ENCODE measurements at places on chromosomes 16 and 17. TPM values are rescaled to one million over a fixed set of nuclear protein-coding genes. Genes with fewer than 3 reads are reported as not detected.

GRCh38 chr17:49523706-49524472 lies 28.8 kb downstream of the NGFR start:
- H3K27me3 ChIP-seq = peaks cover 30% of the 10 kb centered on the region
- H3K4me3 ChIP-seq = no peak overlapping the region
- H3K4me1 ChIP-seq = peaks cover 2% of the 10 kb centered on the region
- peak; percentile 79 for DNase-seq
- no peak overlapping the region for H3K27ac ChIP-seq
- H3K36me3 ChIP-seq = no peaks in the 10 kb centered on the region

GRCh38 chr17:19313746-19314651 lies 48.5 kb downstream of the B9D1 start:
- H3K27me3 ChIP-seq = no peaks in the 10 kb centered on the region
- no peak overlapping the region for H3K4me3 ChIP-seq
- DNase-seq = peak; percentile 19
- no peak overlapping the region for H3K27ac ChIP-seq
- peaks cover 20% of the 10 kb centered on the region for H3K36me3 ChIP-seq

DNA sequence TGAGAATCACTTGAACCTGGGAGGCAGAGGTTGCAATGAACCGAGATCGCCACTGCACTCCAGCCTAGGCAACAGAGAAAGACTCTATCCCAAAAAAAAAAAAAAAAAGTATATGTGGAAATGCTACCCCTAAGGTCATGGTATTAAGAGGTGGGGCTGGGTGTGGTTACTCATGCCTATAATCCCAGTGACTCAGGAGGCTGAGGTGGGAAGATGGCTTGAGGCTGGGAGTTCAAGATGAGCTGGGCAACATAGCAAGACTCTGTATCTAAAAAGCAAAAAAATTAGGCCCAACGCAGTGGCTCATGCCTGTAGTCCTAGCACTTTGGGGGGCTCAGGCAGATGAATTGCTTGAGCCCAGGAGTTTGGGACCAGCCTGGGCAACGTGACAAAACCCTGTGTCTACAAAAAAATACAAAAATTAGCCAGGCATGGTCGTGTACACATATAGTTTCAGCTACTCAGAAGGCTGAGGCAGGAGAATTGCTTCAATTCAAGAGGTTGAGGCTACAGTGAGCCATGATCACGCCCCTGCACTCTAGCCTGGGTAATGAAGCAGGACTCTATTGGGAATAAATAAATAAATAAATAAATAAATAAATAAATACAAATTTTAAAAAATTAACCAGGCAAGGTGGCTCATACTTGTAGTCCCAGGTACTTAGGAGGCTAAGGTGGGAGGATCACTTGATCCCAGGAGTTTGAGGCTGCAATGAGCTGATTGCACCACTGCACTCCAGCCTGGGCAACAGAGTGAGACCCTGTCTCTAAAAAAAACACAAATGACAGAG lies 32.3 kb upstream of the NUFIP2 start:
- no peak for DNase-seq
- no peak overlapping the region for H3K27ac ChIP-seq
- H3K36me3 ChIP-seq = no peaks in the 10 kb centered on the region
- no peaks in the 10 kb centered on the region for H3K4me1 ChIP-seq
- H3K27me3 ChIP-seq = peaks cover 6% of the 10 kb centered on the region
- no peak overlapping the region for H3K4me3 ChIP-seq

GRCh38 chr17:32596206-32596605 lies 109.4 kb downstream of the CDK5R1 start:
- no peak overlapping the region for H3K27ac ChIP-seq
- no peak overlapping the region for H3K4me3 ChIP-seq
- no peaks in the 10 kb centered on the region for H3K4me1 ChIP-seq
- DNase-seq = no peak
- no peaks in the 10 kb centered on the region for H3K27me3 ChIP-seq

GRCh38 chr17:50064253-50065001 lies 8.5 kb downstream of the ITGA3 start:
- H3K4me1 ChIP-seq = peaks cover 70% of the 10 kb centered on the region
- H3K27me3 ChIP-seq = no peaks in the 10 kb centered on the region
- H3K27ac ChIP-seq = peak overlapping the region; percentile 98
- H3K4me3 ChIP-seq = peak overlapping the region; percentile 3
- peaks cover 13% of the 10 kb centered on the region for H3K36me3 ChIP-seq
- peak; percentile 94 for DNase-seq

DNA sequence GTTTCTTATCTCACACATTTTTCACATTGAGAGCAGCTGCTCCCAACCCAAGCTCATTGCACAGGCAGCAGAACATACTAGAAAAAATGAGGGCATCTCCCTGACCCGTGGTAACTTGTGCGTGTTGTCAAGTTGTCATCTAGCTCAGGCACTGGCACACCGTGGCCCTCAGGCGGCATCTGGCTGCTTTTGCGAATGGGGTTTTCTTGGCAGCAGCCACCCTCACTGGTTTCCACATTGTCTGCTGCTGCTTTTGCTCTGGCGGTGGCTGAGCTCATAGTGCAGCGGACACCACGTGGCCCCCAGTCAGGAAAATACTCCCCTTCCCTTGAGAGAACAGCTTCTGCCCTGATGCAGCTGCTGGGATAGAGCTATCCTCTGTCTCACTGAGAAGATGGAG lies 9.4 kb upstream of the TEDC2 start:
- no peaks in the 10 kb centered on the region for H3K4me1 ChIP-seq
- no peak for DNase-seq
- no peak overlapping the region for H3K27ac ChIP-seq
- H3K27me3 ChIP-seq = no peaks in the 10 kb centered on the region

GRCh38 chr17:17484451-17484899 lies 7.7 kb downstream of the MED9 start:
- H3K27ac ChIP-seq = no peak overlapping the region
- H3K36me3 ChIP-seq = peaks cover 8% of the 10 kb centered on the region
- peaks cover 13% of the 10 kb centered on the region for H3K4me1 ChIP-seq
- H3K4me3 ChIP-seq = no peak overlapping the region
- peak; percentile 49 for DNase-seq

DNA sequence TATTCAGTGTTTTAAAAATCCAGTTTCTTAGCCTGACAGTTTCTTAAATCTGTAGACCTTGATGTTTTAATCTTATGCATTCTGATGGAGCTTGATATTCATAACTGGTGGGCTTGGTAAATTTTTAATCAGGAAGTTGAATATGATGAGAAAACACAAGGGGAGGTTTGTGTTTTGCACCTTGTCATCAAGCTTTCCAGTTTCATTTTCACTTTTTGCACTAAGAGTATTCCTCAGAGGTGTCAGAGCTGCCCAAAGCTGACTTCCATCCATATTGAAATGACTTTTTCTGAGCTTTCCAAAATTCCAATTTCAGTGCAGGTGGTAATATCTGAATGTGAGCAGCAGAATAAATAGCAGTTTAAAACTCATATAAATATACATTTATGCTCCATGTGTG lies 555.0 kb upstream of the RBFOX1 start:
- H3K27ac ChIP-seq = no peak overlapping the region
- no peaks in the 10 kb centered on the region for H3K36me3 ChIP-seq
- H3K4me1 ChIP-seq = no peaks in the 10 kb centered on the region
- DNase-seq = no peak

DNA sequence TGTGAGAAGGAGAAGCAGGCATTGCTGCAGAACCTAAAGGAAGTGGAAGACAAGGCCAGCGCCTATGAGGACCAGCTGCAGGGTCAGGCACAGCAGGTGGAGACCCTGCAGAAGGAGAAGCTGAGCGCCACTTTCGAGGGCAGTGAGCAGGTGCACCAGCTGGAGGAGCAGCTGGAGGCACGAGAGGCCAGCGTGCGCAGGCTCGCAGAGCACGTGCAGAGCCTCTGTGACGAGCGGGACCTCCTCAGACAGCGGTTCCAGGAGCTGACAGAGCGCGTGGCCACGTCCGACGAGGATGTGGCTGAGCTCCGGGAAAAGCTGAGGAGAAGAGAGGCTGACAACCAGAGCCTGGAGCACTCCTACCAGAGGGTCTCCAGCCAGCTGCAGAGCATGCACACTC lies 41.5 kb downstream of the PLD6 start:
- DNase-seq = peak; percentile 86
- H3K36me3 ChIP-seq = peaks cover 49% of the 10 kb centered on the region
- no peak overlapping the region for H3K27ac ChIP-seq
- no peaks in the 10 kb centered on the region for H3K4me1 ChIP-seq
- no peaks in the 10 kb centered on the region for H3K27me3 ChIP-seq
- no peak overlapping the region for H3K4me3 ChIP-seq

DNA sequence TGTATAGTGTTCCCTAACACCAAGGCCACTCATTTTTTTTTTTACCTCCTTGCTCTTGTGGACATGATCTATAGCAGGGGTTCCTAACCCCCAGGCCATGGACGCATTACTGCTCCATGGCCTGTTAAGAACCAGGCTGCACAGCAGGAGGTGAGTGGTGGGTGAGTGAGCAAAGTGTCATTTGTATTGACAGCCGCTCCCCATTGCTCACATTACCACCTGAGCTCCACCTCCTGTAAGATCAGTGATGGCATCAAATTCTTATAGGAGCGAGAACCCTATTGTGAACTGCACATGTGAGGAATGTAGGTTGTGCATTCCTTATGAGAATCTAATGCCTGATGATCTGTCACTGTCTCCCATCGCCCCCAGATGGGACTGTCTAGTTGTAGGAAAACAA lies 342.0 kb downstream of the SOX9 start:
- peaks cover 41% of the 10 kb centered on the region for H3K4me1 ChIP-seq
- no peaks in the 10 kb centered on the region for H3K36me3 ChIP-seq
- DNase-seq = no peak
- H3K27me3 ChIP-seq = no peaks in the 10 kb centered on the region

DNA sequence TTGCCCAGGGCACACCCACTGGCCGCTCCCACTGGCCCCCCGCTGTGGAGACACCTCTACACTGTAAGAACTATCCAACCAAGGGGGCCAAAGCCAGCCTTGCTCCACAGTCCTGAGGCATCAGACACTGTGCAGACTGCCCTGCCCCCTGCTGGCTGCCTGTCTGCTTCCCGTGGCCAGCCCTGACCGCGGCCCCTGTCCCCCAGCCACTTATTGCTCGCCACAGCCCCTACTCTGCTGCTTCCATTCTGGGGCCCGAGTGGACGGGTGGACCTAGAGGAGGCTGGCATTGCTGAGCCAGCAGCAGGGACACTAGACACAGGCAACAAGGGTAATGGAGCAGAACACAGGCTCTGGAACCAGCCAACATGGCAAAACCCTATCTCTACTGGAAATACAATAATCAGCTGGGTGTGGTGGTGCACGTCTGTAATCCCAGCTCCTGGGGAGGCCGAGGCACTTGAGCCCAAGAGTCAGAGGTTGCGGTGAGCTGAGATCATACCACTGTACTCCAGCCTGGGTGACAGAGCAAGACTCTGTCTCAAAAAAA lies 19.7 kb upstream of the LRRC37A3 start:
- H3K4me3 ChIP-seq = no peak overlapping the region
- H3K36me3 ChIP-seq = peaks cover 3% of the 10 kb centered on the region
- no peaks in the 10 kb centered on the region for H3K27me3 ChIP-seq
- no peak for DNase-seq

DNA sequence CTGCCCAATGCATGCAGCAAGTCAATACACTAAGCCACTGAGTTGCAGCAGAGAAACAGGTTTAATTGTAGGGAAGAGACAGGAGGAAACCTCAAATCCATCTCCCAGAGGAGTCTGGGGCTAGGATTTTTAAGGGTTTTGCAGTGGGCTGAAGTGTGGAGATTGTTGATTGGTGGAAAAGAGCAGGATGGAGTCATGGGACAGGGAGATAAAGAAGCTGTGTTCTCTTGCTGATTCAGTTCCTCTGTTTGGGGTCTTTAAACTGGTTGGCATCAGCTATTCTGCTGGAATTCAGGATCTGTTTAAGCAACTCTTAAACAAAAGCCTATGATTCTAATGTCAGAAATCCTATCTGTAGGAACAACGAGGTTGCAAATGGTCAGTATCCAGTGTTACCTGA lies 180.8 kb upstream of the CACNG3 start:
- H3K27me3 ChIP-seq = peaks cover 3% of the 10 kb centered on the region
- no peak overlapping the region for H3K4me3 ChIP-seq
- H3K4me1 ChIP-seq = no peaks in the 10 kb centered on the region
- DNase-seq = no peak
- no peak overlapping the region for H3K27ac ChIP-seq
- no peaks in the 10 kb centered on the region for H3K36me3 ChIP-seq

- no peaks in the 10 kb centered on the region for H3K4me1 ChIP-seq
- no peaks in the 10 kb centered on the region for H3K36me3 ChIP-seq
- peaks cover 5% of the 10 kb centered on the region for H3K27me3 ChIP-seq
- H3K27ac ChIP-seq = no peak overlapping the region
- H3K4me3 ChIP-seq = no peak overlapping the region
Measured at GRCh38 chr17:51499897-51500296, 239.6 kb downstream of the UTP18 start.

DNA sequence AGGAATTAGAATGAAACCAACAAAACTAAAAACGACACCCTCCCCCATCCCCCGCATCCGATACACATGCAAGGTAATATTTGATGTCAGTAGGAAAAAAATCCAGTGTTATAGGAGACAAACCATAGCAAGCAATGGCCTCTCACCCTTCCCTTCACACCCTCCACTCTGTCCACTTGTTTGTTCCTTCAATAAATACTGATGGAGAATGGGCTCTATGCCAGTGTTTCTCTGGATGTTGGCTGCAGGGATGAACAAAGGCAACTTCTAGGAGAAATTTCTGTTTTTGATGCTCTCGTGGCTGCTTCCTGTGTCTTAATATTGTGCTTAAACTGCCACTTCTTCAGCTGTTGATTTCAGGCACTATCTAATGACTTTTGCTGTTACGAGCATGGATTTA lies 98.8 kb downstream of the WWOX start:
- no peak overlapping the region for H3K27ac ChIP-seq
- no peaks in the 10 kb centered on the region for H3K4me1 ChIP-seq

DNA sequence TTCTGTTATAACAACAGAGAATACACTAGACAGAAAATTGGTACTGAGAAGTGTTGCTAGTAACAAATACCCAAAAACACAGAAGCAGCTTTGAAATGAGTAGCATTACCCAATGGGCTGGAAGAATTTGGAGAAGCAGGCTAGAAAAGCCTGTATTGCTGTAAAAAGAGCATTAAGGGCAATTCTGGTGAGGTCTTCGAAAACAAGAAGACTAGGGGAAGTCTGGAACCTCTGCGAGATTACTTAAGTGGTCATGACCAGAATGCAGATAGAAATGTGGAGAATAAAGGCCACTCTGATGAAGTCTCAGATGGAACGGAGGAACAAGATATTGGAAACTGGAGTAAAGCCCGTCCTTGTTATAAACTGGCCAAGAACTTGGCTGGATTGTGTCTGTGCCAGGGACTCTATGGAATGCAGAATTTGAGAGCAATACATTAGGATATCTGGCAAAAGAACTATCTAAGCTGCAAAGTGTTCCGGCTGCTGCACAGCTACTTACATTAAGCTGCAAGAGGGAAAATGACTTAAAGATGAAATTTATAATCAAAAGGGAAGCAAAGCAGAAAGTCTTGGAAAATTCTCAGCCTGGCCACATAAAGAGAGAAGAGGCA lies 44.9 kb upstream of the PEMT start:
- H3K4me3 ChIP-seq = no peak overlapping the region
- no peak overlapping the region for H3K27ac ChIP-seq
- H3K27me3 ChIP-seq = peaks cover 6% of the 10 kb centered on the region
- H3K36me3 ChIP-seq = no peaks in the 10 kb centered on the region

Gene OXLD1
- total RNA-seq = 26.5 TPM

Gene MEFV
- total RNA-seq = not detected

Gene NHLRC4
- not detected for total RNA-seq

Gene C16orf96
- 0.23 TPM for total RNA-seq

Gene FAM171A2
- total RNA-seq = 14.8 TPM

Gene PSME3
- total RNA-seq = 99.7 TPM

Data from chondrocyte (in vitro differentiated cells).